HFFc6 (cell line): ENCODE measurements at places on chromosomes 7 and 10. TPM values are rescaled to one million over a fixed set of nuclear protein-coding genes. Genes with fewer than 3 reads are reported as not detected.

DNA sequence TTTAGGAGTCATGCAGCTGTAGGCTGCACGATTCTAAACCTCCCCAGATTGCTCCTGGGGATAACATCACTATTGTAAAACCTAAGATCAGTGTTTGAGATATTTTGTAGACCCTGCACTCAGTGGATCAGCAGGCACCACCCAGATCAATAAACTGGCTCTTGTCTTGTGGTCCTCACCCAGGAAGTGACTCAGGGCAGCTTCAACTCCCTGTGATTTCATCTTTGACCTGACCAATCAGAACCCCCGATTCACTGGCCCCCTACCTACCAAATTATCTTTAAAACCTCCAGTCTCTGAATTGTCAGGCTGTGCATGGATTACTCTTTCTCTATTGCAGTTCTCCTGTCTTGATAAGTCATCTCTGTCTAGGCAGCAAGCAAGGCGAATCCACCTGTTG lies 25.7 kb downstream of the ARL5B start:
- H3K36me3 ChIP-seq, result peaks cover 12% of the 10 kb centered on the region
- DNase-seq, result no peak
- H3K4me3 ChIP-seq, result no peak overlapping the region
- H3K4me1 ChIP-seq, result peaks cover 48% of the 10 kb centered on the region
- H3K27ac ChIP-seq, result no peak overlapping the region
- H3K27me3 ChIP-seq, result peaks cover 2% of the 10 kb centered on the region; the same call in 1 of the 2 replicates

DNA sequence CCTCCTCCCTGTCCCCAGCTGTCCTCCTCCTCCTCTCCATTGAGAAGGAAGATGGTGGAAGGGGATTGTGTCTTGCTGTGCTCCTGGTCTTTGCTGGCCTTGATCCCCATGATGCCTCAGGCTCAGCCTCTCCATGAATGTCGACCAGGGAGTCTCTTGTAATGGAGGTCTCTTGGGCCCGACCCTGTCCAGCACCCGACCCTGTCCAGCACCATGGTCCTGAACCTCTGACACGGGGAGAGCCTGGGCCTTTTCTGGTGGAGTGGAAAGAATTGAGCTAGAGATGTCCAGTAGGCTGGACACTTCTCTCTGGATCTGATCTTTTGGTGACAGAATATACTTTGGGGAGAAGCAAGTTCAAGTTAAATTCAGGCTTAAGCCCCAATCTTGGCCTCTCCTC lies 42.3 kb upstream of the HMX3 start:
- peaks cover 3% of the 10 kb centered on the region for H3K27me3 ChIP-seq
- H3K36me3 ChIP-seq, result no peaks in the 10 kb centered on the region
- H3K4me3 ChIP-seq, result no peak overlapping the region
- no peaks in the 10 kb centered on the region for H3K4me1 ChIP-seq
- no peak overlapping the region for H3K27ac ChIP-seq

GRCh38 chr7:106317971-106318370 lies 33.2 kb upstream of the NAMPT start:
- H3K4me3 ChIP-seq, result no peak overlapping the region
- no peak for DNase-seq
- H3K36me3 ChIP-seq, result no peaks in the 10 kb centered on the region
- H3K27ac ChIP-seq, result no peak overlapping the region
- peaks cover 24% of the 10 kb centered on the region for H3K27me3 ChIP-seq

- H3K36me3 ChIP-seq, result no peaks in the 10 kb centered on the region
- H3K4me3 ChIP-seq, result no peak overlapping the region
- no peak overlapping the region for H3K27ac ChIP-seq
- no peaks in the 10 kb centered on the region for H3K4me1 ChIP-seq
- H3K27me3 ChIP-seq, result peaks cover 7% of the 10 kb centered on the region
- DNase-seq, result no peak
Measured at GRCh38 chr7:135886345-135887132, 90.6 kb downstream of the MTPN start.

Gene CCT6A
- total RNA-seq, result 164 to 192 TPM (median 170 TPM) in 3 replicates

Gene EEPD1
- 1.4 to 1.6 TPM (median 1.4 TPM) in 3 replicates for total RNA-seq

DNA sequence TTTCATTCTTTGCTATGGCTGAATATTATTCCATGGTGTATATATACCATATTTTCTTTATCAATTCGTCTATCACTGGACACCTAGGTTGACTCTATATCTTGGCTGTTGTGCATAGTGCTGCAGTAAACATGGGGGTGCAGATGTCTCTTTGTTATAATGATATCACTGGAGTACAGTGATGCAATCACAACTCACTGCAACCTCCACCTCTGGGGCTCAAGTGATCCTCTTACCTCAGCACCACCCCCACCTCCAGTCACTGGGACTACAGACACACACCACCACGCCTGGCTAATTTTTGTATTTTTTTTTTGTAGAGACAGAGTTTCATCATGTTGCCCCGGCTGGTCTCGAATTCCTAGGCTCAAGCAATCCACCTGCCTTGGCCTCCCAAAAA lies 15.6 kb downstream of the KLHL7 start:
- H3K27me3 ChIP-seq, result no peaks in the 10 kb centered on the region
- H3K36me3 ChIP-seq, result peaks cover 2% of the 10 kb centered on the region
- DNase-seq, result no peak

Gene GLRX3
- 102 to 121 TPM (median 120 TPM) in 3 replicates for total RNA-seq

DNA sequence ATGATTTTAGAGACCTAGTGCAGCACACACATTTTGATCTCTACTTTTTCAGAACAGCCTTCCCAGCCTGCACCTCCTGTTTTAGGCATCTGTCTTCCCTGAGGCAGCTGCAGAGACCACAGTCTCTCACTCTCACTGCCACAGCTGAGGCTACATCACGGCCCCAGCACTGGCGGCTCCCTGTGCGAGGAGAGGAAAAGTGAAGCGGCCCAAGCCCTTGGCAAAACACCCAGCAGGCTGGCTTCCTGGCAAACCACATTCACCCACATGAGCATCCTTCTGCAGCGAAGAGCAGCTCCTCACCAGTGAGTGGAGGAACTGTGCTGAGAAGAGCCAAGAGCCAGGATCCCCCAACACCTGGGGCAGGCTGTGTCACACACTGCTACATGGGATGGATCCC lies 14.0 kb downstream of the HUS1 start:
- H3K27me3 ChIP-seq, result peaks cover 4% of the 10 kb centered on the region; the same call in 1 of the 2 replicates
- no peak overlapping the region for H3K4me3 ChIP-seq
- H3K4me1 ChIP-seq, result peaks cover 18% of the 10 kb centered on the region
- H3K36me3 ChIP-seq, result peaks cover 67% of the 10 kb centered on the region

GRCh38 chr10:29956335-29956924 lies 103.0 kb downstream of the JCAD start:
- peaks cover 36% of the 10 kb centered on the region for H3K27me3 ChIP-seq
- no peak overlapping the region for H3K4me3 ChIP-seq
- H3K27ac ChIP-seq, result no peak overlapping the region

- H3K27ac ChIP-seq, result peak overlapping the region; percentile 72
- peak; percentile 83 for DNase-seq
- no peaks in the 10 kb centered on the region for H3K36me3 ChIP-seq
- H3K4me3 ChIP-seq, result peak overlapping the region; percentile 59
Measured at GRCh38 chr10:33032654-33033151, 74.7 kb upstream of the ITGB1 start.

DNA sequence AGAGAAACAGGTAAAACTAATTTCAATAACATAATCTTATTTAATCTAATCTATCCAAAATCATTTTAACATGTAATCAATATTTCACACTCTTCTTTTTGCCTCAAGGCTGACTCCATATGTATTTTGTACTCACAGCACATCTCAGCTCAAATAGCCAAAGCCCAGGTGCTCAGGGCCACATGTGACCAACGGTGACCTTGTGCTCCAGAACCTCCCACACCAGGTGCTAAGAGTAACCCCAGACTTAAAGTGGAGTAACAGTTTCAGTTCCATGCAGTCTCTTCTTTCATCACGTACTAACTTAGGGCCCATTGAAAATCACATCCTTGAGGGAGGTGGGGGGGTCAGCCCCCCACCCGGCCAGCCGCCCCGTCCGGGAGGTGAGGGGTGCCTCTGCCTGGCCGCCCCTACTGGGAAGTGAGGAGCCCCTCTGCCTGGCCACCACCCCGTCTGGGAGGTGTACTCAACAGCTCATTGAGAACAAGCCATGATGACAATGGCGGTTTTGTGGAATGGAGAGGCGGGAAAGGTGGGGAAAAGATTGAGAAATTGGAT lies 47.3 kb downstream of the NCAPG2 start:
- no peaks in the 10 kb centered on the region; the same call in 1 of the 2 replicates for H3K27me3 ChIP-seq
- no peak for DNase-seq
- H3K4me1 ChIP-seq, result peaks cover under 1% of the 10 kb centered on the region
- peaks cover 22% of the 10 kb centered on the region for H3K36me3 ChIP-seq
- H3K4me3 ChIP-seq, result no peak overlapping the region
- H3K27ac ChIP-seq, result no peak overlapping the region

Gene SLC26A3
- total RNA-seq, result not detected in 3 replicates

Gene OR2A12
- not detected in 3 replicates for total RNA-seq

GRCh38 chr7:92116949-92117348 lies 17.3 kb downstream of the CYP51A1 start:
- DNase-seq, result no peak
- no peaks in the 10 kb centered on the region for H3K4me1 ChIP-seq
- H3K4me3 ChIP-seq, result no peak overlapping the region
- H3K27me3 ChIP-seq, result no peaks in the 10 kb centered on the region; the same call in 1 of the 2 replicates
- H3K27ac ChIP-seq, result no peak overlapping the region

- no peaks in the 10 kb centered on the region for H3K4me1 ChIP-seq
- DNase-seq, result no peak
- H3K27ac ChIP-seq, result no peak overlapping the region
Measured at GRCh38 chr7:33632322-33632721, 273.0 kb upstream of the BMPER start.

DNA sequence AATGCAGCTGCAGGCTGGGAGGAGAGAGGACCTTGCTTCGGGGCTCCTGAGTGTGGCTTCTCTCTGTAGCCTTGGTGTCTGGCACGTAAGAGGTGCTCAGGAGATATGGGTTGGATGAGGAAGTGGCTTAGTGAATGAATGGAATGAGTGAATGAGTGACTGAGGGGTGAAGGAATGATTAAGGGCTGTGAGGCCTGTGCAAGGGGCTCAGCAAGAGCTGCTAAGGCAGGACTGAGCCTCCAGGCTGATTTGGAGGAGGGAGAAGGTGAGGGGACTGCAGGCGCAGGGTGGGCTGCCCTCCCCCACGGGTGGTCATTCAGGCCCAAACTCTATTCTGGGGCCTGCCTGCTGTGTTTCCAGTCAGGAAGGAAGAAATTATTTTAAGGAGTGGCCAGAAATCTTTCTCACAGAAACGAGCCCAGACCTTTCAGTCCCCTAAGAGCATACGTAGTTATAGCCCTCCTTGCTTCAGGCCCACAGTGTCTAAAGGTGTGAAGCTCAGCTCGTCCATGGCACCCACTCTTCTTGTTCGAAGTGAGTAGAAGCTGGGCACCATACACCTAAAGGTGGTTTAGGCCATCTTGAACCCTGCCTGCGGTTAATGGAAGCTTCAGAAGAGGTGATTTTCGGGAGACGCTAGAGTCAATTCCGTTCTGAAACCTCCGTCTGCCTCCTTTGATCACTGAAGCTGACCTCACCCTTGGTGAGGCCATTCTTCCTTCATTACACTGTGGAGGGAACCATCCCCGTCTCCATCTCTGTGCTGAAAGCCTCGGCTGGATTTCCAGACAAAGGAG lies 49.5 kb upstream of the SAMD8 start:
- no peak overlapping the region for H3K27ac ChIP-seq
- H3K36me3 ChIP-seq, result no peaks in the 10 kb centered on the region
- DNase-seq, result no peak
- H3K4me1 ChIP-seq, result peaks cover 6% of the 10 kb centered on the region; the same call in 1 of the 2 replicates
- H3K27me3 ChIP-seq, result no peaks in the 10 kb centered on the region

Gene ITPRIP
- 23.9 to 29.6 TPM (median 27.6 TPM) in 3 replicates for total RNA-seq

- no peak overlapping the region for H3K27ac ChIP-seq
- no peaks in the 10 kb centered on the region; the same call in 1 of the 2 replicates for H3K36me3 ChIP-seq
- H3K4me1 ChIP-seq, result no peaks in the 10 kb centered on the region
- no peak for DNase-seq
- H3K27me3 ChIP-seq, result no peaks in the 10 kb centered on the region
Measured at GRCh38 chr10:81040940-81041339, 503.2 kb downstream of the SH2D4B start.

Gene KAZALD1
- total RNA-seq, result 14.1 to 21.1 TPM (median 15.9 TPM) in 3 replicates

- no peaks in the 10 kb centered on the region; the same call in 1 of the 2 replicates for H3K27me3 ChIP-seq
- peaks cover 27% of the 10 kb centered on the region for H3K4me1 ChIP-seq
- H3K36me3 ChIP-seq, result 0 out of 2 replicates have a peak, but pooled peaks cover 5% of the 10 kb centered on the region
- no peak overlapping the region for H3K27ac ChIP-seq
- H3K4me3 ChIP-seq, result no peak overlapping the region
- DNase-seq, result no peak
Measured at GRCh38 chr7:107032050-107032449, 12.5 kb upstream of the PRKAR2B start.

Gene TRIM56
- total RNA-seq, result 16.9 to 23.2 TPM (median 20.6 TPM) in 3 replicates

GRCh38 chr7:92725161-92725925 lies 111.0 kb downstream of the CDK6 start:
- peak overlapping the region; percentile 72 for H3K4me3 ChIP-seq
- H3K36me3 ChIP-seq, result peaks cover 48% of the 10 kb centered on the region
- H3K4me1 ChIP-seq, result peaks cover 97% of the 10 kb centered on the region
- H3K27ac ChIP-seq, result peak overlapping the region; percentile 80
- peak; percentile 28 for DNase-seq

GRCh38 chr7:150567871-150568301 lies 696 bp downstream of the GIMAP4 start:
- H3K27me3 ChIP-seq, result no peaks in the 10 kb centered on the region; the same call in 1 of the 2 replicates
- DNase-seq, result no peak
- no peak overlapping the region for H3K4me3 ChIP-seq

Gene OR6B1
- total RNA-seq, result not detected in 3 replicates

Gene COL13A1
- total RNA-seq, result 38.2 and 46.6 TPM in 2 replicates

DNA sequence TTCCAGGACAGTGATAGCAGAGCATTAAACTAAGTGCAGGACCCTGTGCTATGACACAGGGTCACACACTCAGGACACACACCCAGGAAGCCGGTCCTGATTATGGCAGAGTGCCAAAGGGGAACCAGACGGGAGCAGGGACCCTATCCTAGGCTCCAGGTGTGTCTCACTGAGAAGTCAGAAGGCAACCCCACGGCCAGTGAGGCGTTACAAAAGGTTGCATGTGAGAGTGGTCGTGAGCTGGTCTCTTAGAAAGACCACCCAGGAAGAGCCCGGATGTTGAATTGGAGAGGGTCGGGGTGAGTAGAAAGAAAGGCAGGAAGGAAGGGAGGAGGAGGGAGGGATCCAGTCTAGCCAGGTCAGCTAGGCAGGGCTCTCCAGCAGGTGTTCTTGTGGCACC lies 31.0 kb downstream of the FRMPD2 start:
- no peaks in the 10 kb centered on the region for H3K36me3 ChIP-seq
- H3K4me3 ChIP-seq, result no peak overlapping the region
- peaks cover 48% of the 10 kb centered on the region for H3K27me3 ChIP-seq
- no peak for DNase-seq
- H3K4me1 ChIP-seq, result no peaks in the 10 kb centered on the region
- H3K27ac ChIP-seq, result no peak overlapping the region

Gene KCND2
- total RNA-seq, result not detected in 3 replicates

GRCh38 chr7:22676385-22676784 lies 50.6 kb upstream of the IL6 start:
- H3K4me3 ChIP-seq, result no peak overlapping the region
- 0 out of 2 replicates have a peak, but pooled peaks cover 8% of the 10 kb centered on the region for H3K36me3 ChIP-seq
- H3K27ac ChIP-seq, result peak overlapping the region; percentile 42; the same call in 1 of the 2 replicates
- no peak for DNase-seq
- H3K27me3 ChIP-seq, result no peaks in the 10 kb centered on the region; the same call in 1 of the 2 replicates
- peaks cover 55% of the 10 kb centered on the region for H3K4me1 ChIP-seq
